Forelimb muscle (tissue), 1 donor: ENCODE measurements at places on chromosomes 13 and 19. TPM values are rescaled to one million over a fixed set of nuclear protein-coding genes. Genes with fewer than 3 reads are reported as not detected.

ZNF554 gene
- 5.3 TPM for polyA plus RNA-seq

APOC4 gene
- polyA plus RNA-seq: not detected

CYP4F8 gene
- polyA plus RNA-seq: not detected

- DNase-seq: no peak
Measured at GRCh38 chr19:58429745-58430144, 10.2 kb downstream of the ZNF132 start.

GRCh38 chr13:100789968-100790367, 115.4 kb upstream of the TMTC4 start:
- no peak for DNase-seq
